ENCODE measurements at places on chromosomes 7 and 10. TPM values are rescaled to one million over a fixed set of nuclear protein-coding genes. Genes with fewer than 3 reads are reported as not detected.
A peak's percentile ranks its signal among the peaks of the same experiment; 100 is the strongest.

The CALML5 gene
- total RNA-seq, result not detected

GRCh38 chr10:32446536-32447406, 831 bp downstream of the CCDC7 start:
- peak overlapping the region; percentile 83 for H3K4me3 ChIP-seq
- H3K36me3 ChIP-seq, result no peaks in the 10 kb centered on the region
- H3K27me3 ChIP-seq, result no peaks in the 10 kb centered on the region
- DNase-seq, result peak; percentile 45
- H3K27ac ChIP-seq, result peak overlapping the region; percentile 100
- H3K4me1 ChIP-seq, result peaks cover 3% of the 10 kb centered on the region

The NUTM2B gene
- total RNA-seq, result 1.3 TPM

The OLAH gene
- not detected for total RNA-seq

- peaks cover 40% of the 10 kb centered on the region for H3K4me1 ChIP-seq
- H3K4me3 ChIP-seq, result no peak overlapping the region
- H3K36me3 ChIP-seq, result no peaks in the 10 kb centered on the region
- peak overlapping the region; percentile 85 for H3K27ac ChIP-seq
Measured at GRCh38 chr10:110069502-110069982, 61.8 kb downstream of the ADD3 start.

The UPK3B gene
- 3.3 TPM for total RNA-seq

DNA sequence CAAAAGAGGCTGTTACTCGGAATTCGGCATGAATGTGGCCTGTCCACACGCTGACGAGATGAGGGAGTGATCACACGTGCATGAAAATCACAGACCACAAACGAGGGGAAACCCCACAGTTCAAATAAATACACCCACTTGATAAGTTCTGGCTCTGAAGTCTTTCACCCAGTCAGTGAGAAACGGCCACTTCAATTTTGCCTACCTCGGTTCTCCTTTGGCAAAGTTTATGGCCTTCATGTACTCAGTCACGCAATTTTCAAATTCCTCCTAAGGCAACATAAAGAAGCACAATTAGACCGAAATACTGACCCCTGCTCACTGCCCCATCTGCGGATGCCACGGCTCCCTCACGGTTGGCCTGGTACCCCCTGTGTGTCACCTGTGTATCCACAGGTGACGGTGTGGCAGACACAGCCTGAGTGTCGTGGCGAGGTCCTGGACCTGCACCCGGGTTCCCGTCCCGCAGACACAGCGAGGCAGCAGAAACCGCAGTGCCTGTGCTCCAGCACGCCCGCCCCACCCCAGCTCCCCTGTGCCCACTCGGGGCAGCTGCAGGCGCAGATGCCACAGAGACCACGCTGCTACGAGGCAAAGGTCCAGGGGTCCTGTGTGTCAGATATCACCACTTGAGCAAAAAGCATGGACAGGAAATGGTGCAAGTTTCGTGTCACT, 1.4 kb downstream of the CFAP46 start:
- H3K27ac ChIP-seq, result no peak overlapping the region
- H3K36me3 ChIP-seq, result no peaks in the 10 kb centered on the region
- peaks cover 9% of the 10 kb centered on the region for H3K27me3 ChIP-seq
- DNase-seq, result peak; percentile 10
- no peak overlapping the region for H3K4me3 ChIP-seq

The ENTPD1 gene
- 6.2 TPM for total RNA-seq

The C7orf57 gene
- total RNA-seq, result 0.85 TPM
